ENCODE measurements at places on chromosomes 4 and X.
A peak's percentile ranks its signal among the peaks of the same experiment; 100 is the strongest.

DNA sequence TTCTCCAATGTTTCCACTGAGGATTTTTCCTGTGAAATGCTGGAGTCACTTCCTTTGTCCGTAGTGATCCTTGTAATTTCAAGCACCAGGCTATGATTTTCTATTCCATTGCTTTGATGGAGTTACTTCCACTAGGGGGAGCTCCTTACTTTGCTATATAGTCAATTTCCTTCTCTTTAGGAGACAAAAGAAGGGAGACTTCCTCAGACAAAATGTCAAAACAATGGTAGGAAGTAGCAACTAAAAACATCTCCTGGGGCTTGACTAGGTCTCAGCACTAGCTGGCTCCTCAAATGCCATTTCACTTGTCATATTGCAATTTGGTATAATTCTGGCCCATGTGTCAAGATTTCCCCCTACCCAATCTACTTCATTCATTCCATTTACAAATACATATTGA, 24.1 kb downstream of the ZCCHC12 start:
- peak; percentile 26 for DNase-seq

DNA sequence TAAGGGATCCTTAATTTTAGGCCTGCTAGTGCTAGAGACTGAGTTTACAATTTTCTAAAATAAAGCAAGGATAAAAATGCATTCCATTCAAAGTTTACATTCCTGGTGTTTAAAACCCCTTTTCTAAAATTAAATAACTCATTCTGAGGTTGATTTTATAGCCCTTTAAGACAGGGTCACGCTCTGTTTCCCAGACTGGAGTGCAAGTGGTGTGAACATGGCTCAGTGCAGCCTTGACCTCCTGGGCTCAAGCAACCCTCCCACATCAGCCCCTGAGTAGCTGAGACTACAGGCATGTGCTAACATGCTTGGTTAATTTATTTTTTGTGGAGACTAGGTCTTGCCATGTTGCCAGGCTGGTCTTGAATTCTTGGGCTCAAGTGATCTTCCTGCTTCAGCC, 6.8 kb upstream of the CDKL2 start:
- DNase-seq: no peak

- peak; percentile 73 for DNase-seq
These were observed at the start of gene OCIAD1 for GRCh38 chr4:48830706-48831531. TSS of gene OCIAD1 (plus strand) at chr4:48831088. CDS start at chr4:48832625, 1,537 bp downstream.

DNA sequence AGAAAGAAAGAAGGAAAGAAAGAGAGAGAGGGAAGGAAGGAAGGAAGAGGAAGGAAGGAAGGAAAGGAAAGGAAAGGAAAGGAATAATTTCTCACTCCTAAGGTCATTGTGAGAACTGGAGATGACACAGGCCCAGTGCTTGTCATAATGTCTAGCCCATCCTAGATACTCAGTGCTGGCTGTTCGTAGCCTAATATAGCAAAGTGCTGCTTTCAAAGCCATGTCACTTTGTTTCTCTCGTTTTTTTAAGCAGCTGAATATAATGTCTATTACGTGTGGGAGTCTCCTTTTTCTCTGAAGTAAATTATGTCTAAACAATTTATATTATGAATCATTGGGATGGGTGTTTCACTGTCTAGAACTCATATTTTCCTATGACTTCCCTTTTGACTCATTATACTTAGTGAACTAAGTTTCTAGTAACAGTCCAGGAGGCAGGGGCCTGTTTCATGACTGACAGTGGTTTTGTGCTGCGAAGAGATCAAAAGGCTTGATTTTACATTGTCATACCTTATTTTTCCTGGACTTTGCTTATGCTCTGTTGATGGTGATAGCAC, 327.0 kb upstream of the ZFP42 start:
- DNase-seq: no peak

- no peak for DNase-seq
These were observed 765.6 kb upstream of the TENM3 start for GRCh38 chr4:181477591-181477990.

DNA sequence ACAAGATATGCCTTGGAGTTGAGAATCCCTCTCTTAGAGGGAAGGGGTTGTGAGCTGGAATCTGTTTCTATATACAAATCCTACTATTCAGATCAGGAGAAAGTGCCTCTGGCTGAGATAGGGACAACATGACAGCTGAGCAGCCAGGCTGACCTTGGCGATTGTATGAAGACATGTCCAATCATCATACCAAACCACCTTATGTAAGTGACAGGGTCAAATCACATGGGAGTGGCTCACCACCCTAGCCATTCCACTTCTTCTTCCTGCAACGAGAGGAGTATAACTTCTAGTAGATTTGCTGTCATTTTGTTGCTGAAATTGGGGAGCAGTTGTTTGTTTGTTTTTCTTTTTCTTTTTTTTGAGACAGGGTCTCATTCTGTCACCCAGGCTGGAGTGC, 48.3 kb upstream of the TMEM150C start:
- no peak for DNase-seq

GRCh38 chr4:145177511-145177905, 2.9 kb downstream of the OTUD4 start:
- DNase-seq: no peak

GRCh38 chr4:32488690-32489089, 1768.5 kb downstream of the PCDH7 start:
- no peak for DNase-seq

DNA sequence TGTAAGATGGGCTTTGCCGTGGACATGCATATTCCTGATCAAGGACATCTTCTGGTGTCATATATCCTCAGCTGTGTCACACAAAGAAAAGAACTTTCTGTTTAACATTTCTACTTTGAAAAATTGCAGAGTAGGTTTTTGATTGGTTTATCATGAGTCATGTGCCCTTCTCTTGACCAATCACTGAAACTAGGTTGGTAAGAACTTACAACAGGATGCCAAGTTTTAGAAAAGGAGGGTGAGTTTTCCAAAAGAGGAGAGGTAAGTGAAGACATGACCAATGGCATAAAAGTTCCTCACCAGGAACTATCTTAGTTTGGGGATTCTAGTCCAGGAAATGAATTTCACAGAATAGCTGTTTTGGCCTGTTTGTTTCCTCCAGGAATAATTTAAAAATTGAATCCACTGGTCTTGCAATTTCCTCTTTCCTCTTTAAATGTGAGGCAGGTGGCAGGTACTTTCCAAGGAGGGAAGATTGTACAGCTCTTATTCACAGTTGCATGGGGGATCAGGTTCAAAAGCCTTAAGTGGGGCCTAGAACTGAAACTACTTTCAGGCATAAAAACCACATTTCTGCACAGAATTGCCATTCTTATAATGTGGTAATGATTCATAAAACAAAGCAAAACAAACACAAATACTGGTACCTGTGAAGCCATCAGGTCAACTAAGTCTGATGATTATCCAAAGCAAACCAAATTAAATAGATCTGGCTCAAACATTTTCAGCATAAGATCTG, 1114.5 kb upstream of the LCORL start:
- no peak for DNase-seq

DNA sequence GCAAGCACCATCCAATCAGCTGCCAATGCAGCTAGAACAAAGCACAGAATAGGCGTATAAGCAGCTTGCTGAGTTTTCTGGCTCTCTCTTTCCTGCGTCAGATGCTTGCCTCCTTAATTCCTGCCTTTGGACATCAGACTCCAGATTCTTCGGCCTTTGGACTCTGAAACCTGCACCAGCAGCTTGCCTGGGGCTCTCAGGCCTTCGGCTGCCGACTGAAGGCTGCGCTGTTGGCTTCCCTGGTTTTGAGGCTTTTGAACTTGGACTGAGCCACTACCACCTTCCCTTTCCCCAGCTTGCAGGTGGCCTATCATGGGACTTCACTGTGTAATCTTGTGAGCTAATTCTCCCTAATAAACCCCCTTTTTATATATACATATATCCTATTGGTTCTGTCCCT, 6.1 kb downstream of the TMEM192 start:
- DNase-seq: no peak

DNA sequence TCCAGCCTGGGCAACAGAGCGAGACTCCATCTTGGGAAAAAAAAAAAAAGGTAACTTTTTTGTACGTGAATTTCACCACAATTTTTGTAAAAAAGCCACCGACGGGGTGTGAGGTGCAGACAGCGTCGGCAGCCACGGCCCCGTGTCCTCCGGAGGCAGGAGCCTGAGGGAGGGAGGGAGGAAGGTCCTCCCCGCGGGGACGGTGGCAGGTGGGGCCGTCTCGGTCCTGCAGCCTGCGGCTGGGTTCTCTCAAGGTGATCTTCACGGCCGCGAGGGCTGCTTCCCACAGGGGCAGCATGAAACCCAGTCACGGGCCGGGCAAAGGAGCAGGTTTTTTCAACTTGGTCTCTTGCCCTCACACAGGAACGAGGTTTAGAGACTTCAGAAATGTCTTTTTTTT, 14.0 kb downstream of the PLCXD1 start:
- DNase-seq: no peak

- no peak for DNase-seq
These were observed 73.2 kb downstream of the SLC4A4 start for GRCh38 chr4:71411981-71412380.

DNA sequence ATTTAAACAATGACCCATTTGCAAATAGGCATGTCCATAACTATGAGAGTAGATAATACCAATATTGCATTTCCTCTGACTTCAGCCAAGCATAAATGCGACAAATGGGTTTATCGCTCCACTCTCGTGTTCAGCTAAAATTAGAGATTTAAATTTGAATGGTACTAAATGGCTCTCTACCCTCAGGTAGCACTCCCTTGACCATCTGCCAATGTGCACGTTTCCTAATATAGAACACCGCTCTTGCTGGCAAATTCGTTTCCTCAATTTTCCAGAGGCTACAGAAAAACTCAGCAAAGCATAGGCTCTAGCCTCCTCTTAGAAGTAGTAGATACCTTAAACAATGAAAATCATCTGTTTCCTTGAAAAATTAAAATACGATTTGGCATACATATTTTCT, 251.6 kb downstream of the ADGRA3 start:
- DNase-seq: no peak

DNA sequence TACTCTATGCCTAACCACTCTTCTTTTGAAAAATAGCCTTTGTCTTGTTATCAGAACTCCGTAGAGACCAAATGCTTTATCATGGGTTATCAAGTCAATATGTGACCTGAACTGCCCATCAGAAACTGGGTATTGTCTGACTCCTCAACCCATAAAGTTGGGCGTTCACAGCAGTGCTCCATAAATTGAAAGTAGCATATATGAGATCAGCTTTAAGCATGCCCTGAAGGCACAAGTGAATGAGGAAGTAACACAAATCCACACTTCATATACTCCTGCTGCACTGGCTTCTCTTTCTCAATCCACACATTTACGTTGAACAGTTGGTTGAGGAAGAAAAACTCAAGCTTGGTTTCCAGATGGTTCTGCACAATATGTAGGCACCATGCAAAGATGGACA, 1106.0 kb downstream of the STIM2 start:
- no peak for DNase-seq

DNA sequence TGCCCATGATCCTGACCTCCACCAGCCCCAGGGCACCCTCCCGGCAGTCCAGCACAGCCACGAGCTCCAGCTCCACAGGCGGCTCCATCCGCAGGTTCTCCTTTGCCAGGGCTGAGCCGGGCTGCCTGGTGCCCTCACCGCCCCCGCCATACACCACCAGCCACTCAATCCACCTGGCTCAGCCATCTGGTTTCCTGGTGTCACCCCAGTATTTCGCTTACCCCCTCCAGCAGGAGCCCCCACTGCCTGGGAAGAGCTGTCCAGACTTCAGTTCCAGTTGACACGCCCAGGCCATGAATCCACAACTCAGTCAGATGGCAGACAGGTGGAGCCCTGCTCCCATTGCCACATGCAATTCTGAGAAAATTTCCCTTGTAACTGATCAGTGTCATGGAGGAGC, 3.9 kb downstream of the SHISA3 start:
- no peak for DNase-seq

GRCh38 chr4:6987588-6987961, 55.6 kb upstream of the TADA2B start:
- no peak for DNase-seq

DNA sequence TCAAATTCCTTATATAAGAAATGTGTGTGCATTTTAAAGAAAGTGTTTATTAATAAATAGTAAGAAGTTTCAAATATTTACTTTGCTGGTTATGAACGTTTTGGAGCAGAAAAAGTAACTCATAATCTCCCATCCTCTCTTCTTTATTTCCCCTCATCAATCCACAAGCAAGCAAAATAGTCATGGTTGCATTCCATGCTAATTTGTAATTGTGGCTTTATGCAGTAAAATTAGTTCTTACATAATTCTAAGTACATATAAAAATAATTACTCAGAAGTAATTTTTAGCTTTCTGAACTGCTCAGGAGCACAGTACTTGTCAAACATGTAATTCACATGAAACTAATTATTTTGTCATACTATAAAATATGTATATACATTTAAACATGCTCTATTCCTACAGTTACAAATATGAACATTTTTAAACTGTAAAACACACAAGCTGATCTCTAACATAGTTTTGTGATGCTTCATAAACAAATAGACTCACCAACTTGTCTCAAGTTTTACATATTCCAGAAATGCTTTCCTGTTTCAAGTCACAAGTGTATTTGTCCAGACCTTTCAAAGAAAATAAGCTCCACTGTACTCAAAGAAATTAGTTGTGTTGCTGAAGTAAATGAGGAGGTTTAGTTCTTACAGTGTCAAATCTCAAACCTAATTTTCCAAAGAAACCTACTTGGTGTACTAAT, 218.9 kb downstream of the PABPC4L start:
- DNase-seq: no peak

DNA sequence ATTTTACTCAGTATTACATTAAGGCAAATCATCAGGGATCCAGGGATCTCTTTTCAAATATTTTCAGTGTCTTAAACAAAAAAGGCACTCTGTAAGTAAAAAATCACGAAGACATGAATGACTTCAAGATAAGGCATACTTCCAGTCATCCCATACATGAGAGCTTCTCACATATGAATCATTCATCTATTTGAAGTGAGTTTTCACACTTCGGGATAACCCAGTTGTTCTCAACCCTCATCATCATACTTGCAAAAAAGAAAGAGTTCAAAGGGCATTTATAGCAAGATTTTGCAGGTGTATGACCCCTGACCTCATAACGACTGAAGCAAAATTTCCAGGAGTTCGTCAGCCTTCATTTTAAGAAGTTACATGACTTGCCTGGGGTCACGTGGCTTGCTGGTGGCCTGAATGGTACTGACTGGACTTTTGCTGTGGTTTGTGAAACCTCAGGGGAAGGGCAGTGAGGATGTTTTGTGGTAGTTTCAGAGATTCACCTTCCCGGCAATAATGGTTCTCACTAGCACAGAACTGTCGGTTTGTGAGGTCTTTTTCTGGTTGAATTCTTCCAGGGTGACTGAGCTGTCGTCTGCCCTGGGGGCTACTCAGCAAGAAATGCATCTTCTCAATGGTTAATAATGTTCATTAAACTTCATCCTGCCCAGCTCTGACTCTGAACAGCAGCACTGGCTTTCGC, 115.8 kb upstream of the SHISA3 start:
- DNase-seq: no peak

DNA sequence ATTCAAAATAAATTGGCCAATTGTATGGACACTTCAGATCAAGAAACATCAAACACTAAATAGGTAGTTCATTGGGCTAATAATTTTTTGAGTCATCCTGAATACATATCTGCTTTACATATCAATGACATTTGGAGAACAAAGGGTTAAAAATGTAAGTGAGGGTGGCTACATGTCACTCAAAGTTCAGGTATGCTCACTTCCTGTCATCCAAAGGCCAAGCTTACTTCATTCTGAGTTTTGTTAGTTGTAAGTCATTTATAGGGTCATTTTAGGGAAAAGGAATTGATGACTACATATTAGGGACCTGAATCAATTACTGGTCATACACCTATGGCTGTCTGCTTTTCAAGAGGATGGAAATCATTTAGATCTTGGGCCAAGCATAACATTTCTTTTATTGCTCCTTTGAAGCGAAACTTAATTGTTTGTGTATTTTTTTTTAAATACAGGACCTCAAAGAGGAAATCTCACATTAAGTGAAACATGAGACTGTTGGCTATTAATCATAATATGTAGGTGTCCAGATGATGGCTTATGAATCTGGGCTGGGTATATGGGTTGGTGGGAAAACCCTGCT, 119.2 kb upstream of the LEF1 start:
- no peak for DNase-seq

Measured in cerebellar nuclear complex (tissue), 1 donor.